ENCODE measurements at places on chromosomes 11 and 22. TPM values are rescaled to one million over a fixed set of nuclear protein-coding genes. Genes with fewer than 3 reads are reported as not detected.

The OR8B2 gene
- not detected for total RNA-seq

GRCh38 chr11:1497600-1497999 lies 11.0 kb upstream of the MOB2 start:
- DNase-seq = no peak

GRCh38 chr11:12646478-12646877 lies 27.7 kb upstream of the TEAD1 start:
- DNase-seq = no peak

- no peak for DNase-seq
Observed at GRCh38 chr11:95239871-95240649, 9.1 kb upstream of the SESN3 start.

The TENM4 gene
- total RNA-seq = not detected

DNA sequence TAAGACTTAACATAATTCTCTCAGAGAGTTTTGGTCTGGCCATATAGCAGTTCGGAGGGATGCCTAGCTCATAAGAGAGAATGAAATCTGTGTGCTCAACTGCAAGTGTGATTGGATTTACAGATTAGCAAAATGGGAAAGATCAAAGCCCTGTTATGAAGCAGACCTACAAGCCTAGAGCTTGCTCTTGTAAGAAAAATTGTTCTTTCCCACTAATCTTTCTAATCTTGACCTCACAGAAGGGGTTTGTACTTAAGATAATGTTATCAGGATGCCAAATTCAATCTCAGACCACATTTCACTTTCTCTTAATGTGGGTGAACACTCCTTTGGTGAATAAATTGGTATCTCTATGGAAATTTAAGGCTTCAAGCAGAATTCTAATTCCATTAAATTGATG lies 267.2 kb downstream of the RAB38 start:
- DNase-seq = no peak
